ENCODE measurements at places on chromosomes 5 and 9.

GRCh38 chr9:14652729-14653377 lies 40.4 kb downstream of the ZDHHC21 start:
- DNase-seq, result peak; percentile 7

DNA sequence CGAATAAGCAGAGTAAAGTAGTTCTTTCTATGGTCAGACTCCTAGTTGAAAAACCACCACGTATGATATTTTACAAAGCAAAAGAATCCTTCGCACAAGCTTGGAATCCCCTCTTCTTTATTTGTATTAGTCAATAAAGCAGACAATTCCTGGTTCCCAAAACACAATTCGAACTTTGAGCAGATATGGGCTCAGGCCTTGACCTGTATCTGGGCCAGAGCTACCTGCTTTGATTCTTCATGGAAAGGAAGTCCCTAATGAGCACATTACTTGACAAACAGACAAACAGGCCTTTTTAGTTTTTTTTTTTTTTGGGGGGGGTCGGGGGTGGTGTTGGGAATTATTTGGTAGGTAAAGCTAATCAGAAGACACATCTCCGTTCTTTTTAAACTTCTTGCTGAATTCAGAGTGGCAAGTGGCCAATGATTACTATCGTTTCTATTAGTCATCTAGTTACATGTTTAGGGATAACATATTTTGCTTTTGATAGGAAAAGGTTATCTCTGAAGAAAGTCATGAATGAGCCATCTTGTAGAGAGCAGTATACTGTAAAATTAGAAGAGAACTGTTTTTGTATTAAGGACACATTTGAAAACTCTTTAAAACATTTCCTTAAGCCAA lies 116.6 kb upstream of the HMHB1 start:
- DNase-seq, result no peak

- DNase-seq, result no peak
Measured at GRCh38 chr5:5326115-5326758, 96.2 kb upstream of the ICE1 start.

- no peak for DNase-seq
Measured at GRCh38 chr5:154737667-154738320, 17.4 kb upstream of the LARP1 start.

DNA sequence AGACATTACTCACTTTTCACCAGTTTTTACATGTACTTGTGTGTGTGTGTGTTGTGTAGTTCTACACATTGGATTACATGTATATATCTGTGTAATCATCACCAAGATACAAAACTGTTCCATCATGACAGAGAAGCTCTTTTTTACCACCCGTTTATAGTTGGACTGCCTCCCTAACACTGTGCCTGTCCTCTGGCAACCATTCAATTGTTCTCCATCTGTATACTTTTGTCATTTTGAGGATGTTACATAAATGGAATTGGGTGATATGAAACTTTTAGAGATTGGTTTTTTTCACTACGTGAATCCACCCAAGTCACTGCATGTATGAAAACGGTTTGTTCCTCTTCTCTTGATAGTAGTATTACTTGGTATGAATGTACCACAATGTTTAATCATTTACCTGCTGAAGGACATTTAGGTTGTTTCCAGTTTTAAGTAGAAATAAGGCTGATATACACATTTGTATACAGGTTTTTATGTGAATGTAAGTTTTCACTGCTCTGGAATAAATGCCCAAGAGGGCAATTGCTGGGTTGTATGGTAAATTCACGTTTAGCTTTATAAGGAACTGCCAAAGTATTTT lies 126.2 kb downstream of the MAPKAP1 start:
- DNase-seq, result no peak

DNA sequence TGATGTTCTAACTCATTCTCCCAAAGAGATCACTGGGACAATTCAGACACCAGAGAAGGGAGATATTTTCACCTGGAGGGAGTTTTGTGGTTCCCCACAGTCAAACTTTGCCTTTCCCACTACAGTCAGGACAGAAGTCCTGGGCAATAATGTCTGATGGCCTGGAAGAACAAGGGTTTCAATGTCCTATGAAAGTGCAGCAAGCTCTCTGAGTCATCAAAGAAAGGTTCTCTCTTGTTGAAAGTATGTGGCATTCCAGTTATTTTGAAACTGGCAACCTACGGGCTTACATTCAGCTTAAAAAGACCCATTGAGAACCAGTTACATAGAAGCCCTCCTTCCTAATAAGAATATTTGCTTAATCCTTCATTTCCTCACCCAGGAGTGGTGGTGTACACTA lies 103.9 kb downstream of the INSYN2B start:
- DNase-seq, result no peak

DNA sequence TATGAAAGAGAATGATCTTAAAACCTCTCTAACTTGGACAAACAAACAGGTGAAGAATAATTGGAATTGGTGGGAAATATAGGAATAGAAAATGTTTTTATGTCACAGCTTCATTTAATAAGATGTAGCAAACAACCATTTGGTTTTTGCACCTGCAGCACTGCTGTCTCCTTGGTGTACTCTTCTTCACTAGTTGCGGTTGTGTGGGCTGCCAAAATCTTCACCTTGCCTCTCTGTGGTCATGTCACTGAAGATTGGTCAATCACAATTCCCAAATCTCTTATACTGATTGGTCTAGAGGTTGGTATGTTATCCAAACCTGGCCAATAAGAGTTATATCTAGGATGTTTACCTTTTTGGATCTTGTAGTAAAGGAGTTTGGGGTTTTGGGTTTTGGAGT lies 88.7 kb downstream of the FGF10 start:
- DNase-seq, result no peak

DNA sequence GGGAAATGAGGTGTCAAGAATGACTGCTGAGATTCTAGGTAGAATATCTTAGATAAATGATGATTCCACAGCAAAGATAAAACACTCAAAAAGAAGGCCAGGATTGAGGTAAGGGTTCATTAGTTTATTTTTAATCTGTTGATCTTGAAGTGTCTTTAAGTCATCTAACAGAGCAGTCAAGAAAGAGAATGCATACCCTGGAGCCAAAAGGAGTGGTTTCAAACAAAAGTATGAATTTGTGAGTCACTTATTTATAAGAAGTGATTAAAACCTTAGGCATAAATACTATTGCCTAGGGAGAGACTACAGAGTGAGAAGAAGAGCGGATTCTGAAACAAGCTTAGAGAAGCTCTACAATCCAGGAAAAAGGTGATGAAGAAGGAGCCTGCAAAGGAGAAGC lies 541.0 kb downstream of the DTWD2 start:
- no peak for DNase-seq

GRCh38 chr5:168006456-168007130 lies 284.9 kb upstream of the WWC1 start:
- no peak for DNase-seq

GRCh38 chr9:114015607-114016006 lies 62.5 kb downstream of the AMBP start:
- DNase-seq, result no peak

- no peak for DNase-seq
Measured at GRCh38 chr5:127909821-127910220, 173.7 kb upstream of the SLC12A2 start.

DNA sequence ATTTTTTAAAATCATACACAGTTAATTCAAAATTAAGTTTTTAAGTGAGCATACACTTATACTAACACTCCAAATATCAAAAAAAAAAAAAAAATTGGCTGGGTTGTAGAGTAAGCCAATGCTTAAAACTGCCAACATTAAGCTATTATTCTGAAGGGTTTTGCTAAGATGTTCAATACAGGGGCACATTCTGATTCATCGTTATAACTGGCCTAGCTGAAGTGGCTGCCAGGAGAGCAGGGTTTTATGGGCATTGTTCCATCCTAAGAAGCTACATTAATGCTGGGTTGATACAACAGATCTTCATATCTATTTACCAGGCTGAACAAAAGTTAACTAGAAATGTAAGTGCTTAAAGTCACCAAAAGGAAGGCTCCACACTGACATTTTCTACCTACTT lies 13.4 kb downstream of the ELAVL2 start:
- no peak for DNase-seq

- no peak for DNase-seq
Measured at GRCh38 chr5:104909803-104910202, 1347.2 kb upstream of the NUDT12 start.

GRCh38 chr9:15529566-15530324 lies 19.0 kb upstream of the PSIP1 start:
- DNase-seq, result no peak

DNA sequence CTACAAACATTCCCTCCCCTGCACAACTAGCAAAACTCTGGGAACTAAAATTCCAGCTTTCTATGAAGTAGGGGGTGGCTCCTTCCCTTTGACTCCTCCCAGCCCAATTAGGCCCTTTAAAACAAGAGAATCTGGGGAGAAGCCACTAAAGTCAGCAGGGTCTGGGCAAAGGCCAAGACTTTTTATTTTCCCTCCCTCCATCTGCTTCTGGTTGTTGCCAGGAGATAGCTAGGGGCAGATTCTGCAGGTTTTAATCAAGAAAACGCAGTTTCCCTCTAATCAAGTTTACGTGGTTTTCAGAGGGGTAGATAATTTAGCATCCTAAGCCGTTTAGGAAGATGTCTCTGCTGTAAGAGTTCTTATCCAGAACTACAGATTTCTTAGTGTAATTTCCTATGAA lies 114.5 kb upstream of the CDH6 start:
- DNase-seq, result no peak

DNA sequence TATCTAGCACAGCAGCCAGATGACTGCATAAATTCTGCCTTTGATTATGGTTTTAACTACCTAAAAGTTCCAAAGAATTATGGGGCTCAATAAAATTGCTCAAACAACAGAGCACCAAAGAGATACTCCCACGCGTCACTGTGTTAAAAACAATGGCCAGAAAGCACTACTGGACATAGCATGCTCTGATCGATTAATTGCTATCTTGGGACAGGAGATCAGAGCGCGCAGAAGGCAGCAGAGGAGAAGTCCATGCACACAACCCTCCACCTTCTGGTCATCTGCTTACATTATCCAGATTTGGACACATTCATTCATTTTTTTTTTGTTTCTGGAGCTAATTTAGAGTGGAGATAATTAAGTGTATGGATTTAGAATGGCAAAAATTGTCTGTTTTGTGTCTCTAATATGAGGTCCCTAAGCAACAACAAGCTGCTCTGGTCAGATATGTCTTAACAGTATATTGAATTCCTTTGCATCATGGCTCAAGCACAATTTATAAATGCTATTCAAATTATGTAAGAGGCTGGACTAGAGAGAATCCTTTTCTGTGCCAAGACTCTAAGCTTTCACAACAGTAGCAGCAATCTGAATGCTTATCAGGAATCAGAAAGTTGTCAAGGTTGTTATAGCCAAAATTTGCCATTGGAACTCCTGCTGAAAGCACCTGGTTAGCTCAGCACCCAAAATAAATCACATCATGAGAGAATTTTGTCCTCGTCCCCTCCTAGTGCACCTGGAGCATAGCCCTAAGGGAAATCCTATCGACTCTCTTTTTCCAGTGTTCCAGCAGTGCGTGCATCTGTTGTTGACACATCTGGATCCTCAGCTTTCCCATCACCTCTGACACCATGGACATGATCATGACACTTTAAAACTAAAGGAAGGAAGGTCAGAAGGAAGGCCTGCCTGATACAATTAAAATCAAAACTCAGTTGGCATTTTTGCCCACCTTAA lies 98.6 kb upstream of the HMHB1 start:
- DNase-seq, result no peak

DNA sequence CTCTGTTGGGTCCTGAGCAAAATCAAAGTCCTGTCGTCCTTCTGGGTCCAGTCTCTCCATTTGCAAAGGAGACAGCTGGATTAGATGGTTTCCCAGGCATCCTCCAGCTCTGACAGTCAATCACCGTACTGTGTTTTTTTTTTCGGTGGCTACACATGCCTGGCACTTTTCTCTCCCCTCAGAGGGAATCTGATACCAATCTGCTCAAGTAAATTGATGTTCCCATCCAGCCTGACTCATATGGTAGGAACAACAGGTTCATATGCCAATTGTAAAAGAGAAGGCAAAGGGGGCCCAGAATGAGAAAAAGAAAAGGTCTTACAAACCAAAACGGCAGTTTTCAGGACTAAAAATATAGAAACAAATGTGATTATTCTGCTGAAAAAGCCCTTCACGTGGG lies 1.2 kb downstream of the FBXO10 start:
- DNase-seq, result no peak

DNA sequence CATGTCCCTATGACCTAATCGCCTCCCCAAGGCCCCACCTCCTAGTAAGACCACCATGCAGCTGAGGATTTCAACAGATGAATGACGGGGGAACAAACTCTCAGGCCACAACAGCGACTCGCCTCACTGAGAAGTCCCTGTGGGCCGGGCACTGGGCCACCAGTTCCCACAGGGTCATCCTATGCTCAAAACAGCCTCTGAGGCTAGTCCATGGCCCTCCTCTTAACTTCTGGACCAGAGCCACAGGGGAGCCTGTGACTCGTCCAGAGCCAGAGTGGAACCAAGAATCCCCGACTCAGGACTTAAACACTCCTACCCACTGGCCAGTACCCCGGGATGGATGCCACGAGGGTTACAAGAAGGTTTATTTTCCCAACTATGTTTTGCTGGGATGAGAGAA lies 12.3 kb downstream of the GFPT2 start:
- DNase-seq, result no peak

- no peak for DNase-seq
Measured at GRCh38 chr5:172499287-172499686, 45.0 kb upstream of the SH3PXD2B start.

DNA sequence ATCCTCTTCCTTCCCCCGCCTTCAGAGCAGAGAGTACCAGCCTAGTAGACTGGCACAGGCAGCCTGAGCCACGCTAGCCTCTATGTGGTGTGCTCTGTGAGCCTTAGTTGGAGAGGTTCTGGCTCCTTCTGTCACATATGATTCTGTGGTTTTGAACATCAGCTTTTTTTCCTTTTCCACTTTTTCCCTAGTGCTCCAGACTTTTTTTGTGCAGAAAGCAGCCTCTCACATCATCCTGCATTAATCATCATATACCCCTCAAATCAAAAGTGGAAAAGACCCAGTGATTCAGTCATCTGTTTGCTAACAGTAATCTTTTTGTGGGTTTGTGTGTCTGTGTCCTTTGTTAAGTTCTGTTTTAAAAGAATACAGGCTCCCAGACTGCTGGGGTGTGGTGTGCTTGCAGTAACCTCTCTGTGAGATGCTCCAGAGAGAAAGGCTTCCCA lies 663.9 kb upstream of the RGMB start:
- DNase-seq, result no peak

- no peak for DNase-seq
Measured at GRCh38 chr5:137441476-137441875, 57.6 kb downstream of the SPOCK1 start.

- DNase-seq, result no peak
Measured at GRCh38 chr9:93260263-93261066, 76.5 kb downstream of the WNK2 start.

- DNase-seq, result peak; percentile 96
Measured at GRCh38 chr5:74579215-74579614, 61.3 kb downstream of the ENC1 start.

Measured in activated CD4-positive, alpha-beta T cell treated with anti-CD3 and anti-CD28 coated beads, Interleukin-10, Interleukin-2, amounts not matched to agents 100 ng/mL and 50 ng/mL, durations not matched to agents 16 hours and 8 hours (primary cell).